Fibroblast of villous mesenchyme (primary cell): ENCODE measurements at places on chromosomes 6 and 20. TPM values are rescaled to one million over a fixed set of nuclear protein-coding genes. Genes with fewer than 3 reads are reported as not detected.

APOBEC2 gene
- not detected in 2 replicates for total RNA-seq

DNA sequence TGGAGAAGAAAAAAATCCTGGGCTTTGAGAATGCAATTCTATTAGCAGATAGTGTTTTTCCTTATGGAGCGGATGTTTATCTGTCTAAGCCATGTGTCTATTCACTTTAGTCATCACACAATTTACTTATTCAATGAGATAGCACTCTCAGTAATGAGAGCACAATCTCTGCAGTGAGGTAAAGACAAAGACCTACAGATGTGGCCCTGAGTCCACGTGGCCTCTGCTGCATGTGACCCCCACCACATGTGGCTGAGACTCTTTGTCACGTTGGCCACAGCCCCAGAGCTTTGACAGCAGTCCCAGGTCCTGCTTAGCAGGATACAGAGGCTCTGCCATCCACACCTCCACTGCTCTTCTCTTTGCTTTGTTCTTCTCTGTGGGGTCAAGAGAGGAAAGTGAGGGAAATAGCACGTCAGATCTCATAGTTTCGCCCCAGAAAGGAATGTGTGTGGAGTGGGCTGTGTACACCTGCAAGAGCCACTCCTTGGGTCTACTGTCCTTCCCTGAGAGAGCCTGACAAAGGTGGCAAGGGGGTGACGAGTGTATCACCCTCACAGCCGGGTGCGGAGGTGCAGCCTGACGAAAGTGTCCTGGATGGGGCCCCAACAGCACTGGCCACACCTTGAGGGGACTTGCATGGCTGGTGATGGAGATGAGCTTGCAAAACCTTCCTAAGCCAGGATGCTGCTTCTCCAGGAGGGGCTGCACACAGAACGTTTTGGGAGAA, 40.7 kb downstream of the ZNF831 start:
- no peak for DNase-seq

GRCh38 chr20:40687384-40688128, 1.5 kb downstream of the MAFB start:
- peak; percentile 12 for DNase-seq

CNPY3 gene
- 26.7 and 36.7 TPM in 2 replicates for total RNA-seq

TMEM244 gene
- not detected in 2 replicates for total RNA-seq

ZNF311 gene
- 0.43 and 0.97 TPM in 2 replicates for total RNA-seq
